Mesothelial cell of epicardium (in vitro differentiated cells): ENCODE measurements at places on chromosomes 11 and 22. TPM values are rescaled to one million over a fixed set of nuclear protein-coding genes. Genes with fewer than 3 reads are reported as not detected.

The OR4A16 gene
- total RNA-seq: not detected in 3 replicates

The BBOX1 gene
- 0.16 TPM in 1 of 3 replicates, not detected in the others for total RNA-seq

The MS4A6E gene
- total RNA-seq: not detected in 3 replicates

The SNX19 gene
- 55.9 to 60.1 TPM (median 56.8 TPM) in 3 replicates for total RNA-seq

The RCOR2 gene
- total RNA-seq: 28.6 to 33.7 TPM (median 30.6 TPM) in 3 replicates

The NCR3LG1 gene
- total RNA-seq: 4.8 to 5.6 TPM (median 4.9 TPM) in 3 replicates

The SCO2 gene
- total RNA-seq: 0.65 to 5.0 TPM (median 2.4 TPM) in 3 replicates

The OR8G5 gene
- not detected in 3 replicates for total RNA-seq

The COA4 gene
- 61.3 to 64.0 TPM (median 63.1 TPM) in 3 replicates for total RNA-seq

The RAG2 gene
- not detected in 3 replicates for total RNA-seq

The CAPN5 gene
- 16.1 to 18.3 TPM (median 16.5 TPM) in 3 replicates for total RNA-seq

The IFITM1 gene
- 120 to 128 TPM (median 122 TPM) in 3 replicates for total RNA-seq

The PDE2A gene
- 0.63 to 1.4 TPM (median 1.1 TPM) in 3 replicates for total RNA-seq

The GALR3 gene
- total RNA-seq: 0.22 to 0.31 TPM in 2 of 3 replicates, not detected in the other

The OR5M3 gene
- total RNA-seq: not detected in 3 replicates

The OR5P2 gene
- 1.7 to 3.0 TPM (median 2.1 TPM) in 3 replicates for total RNA-seq

The OR52I1 gene
- total RNA-seq: not detected in 3 replicates

The MMP12 gene
- not detected in 3 replicates for total RNA-seq

The MUC5AC gene
- not detected in 3 replicates for total RNA-seq

The DGAT2 gene
- total RNA-seq: 1.3 TPM in 3 replicates

The APOA4 gene
- not detected in 3 replicates for total RNA-seq

The PHOX2A gene
- not detected in 3 replicates for total RNA-seq

The ANGPTL5 gene
- total RNA-seq: not detected in 3 replicates

The FOLH1 gene
- not detected in 3 replicates for total RNA-seq

The CD248 gene
- 95.2 to 102 TPM (median 97.9 TPM) in 3 replicates for total RNA-seq
